Adrenal gland (tissue), 19 donors: ENCODE measurements at places on chromosomes 1 and 21. TPM values are rescaled to one million over a fixed set of nuclear protein-coding genes. Genes with fewer than 3 reads are reported as not detected.

DNA sequence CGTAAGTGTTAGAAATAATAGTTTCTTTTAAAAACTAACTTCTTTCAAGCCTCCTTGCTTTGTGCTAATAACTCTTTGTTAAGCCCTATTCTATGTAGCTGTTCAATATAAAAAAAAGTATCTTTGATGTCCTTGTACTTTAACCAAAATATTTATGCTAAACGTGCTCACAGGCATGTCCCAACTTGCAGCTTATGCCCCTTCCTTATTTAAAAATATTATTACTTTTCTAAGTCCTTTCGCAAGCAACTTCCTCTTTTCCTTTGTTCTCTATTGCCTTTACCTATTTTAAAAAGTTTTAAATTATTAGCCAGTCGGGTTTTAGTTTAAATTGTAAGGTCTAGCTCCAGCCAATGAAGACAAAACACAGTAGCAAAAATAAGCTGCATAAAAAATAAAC is 43.4 kb upstream of the NBPF3 start:
- no peak for DNase-seq

DNA sequence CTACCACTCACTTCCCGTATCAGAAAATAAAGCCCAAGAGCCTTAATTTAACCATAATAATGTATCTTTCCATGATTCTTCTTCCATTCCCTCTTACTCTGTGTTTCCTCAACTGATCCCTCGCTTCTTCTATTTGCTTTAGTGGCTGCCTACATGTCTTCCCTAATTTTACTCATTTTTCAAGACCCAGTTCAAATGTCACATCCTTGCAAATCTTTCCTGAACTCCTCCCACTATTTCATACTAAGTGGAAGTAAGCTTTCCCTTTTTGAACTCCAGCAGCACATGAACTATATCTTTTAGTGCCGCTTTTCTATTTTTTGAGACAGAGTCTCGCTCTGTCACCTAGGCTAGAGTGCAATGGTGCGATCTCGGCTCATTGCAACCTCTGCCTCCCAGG is 3.8 kb upstream of the NFYC start:
- DNase-seq = no peak

DNA sequence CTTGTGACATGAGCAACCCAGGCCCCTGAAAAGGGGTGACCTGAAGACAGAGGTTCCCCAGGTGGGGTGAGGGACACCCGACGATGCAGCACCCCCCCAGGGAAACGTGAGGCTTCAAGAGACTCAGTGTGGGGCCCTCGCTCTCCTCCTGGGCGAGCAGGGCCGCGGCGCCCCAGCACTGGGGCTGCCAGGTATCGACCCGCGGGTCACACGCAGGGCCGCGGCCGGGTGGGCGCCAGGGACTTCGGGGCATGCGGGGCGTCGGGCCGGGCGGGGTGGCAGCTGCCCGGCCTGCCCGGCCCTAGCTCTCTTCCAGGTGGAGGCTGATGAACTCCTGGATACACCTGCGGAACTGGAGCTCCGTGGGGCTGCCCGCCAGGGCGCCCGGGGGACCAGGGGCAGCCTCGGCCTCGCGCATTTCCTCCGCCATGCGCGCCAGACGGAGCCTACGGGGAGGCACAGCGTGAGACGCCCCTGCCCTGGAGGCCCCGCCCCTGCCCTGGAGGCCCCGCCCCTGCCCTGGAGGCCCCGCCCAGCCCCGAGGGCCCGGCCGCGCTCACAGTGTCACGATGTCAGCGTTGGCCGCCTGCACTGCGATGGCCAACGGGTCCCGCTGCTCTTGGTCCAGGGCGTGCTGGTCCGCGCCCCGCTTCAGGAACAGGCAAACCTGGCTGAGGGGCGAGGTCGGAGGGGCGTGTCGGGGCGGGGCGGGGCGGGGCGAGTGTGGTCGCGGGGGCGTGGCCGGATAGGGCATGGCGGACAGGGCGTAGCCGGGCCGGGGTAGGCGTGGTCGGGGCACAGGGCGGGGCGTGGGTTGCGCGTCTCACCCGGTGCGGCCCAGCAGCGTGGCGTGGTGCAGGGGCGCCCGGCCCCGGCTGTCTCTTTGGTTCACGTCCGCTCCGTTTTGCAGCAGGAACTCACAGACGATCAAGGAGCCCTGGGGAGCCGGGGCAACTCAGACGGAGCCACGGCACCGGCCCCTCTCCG is 13.3 kb downstream of the SCNN1D start:
- DNase-seq = no peak

The HES3 gene
- not detected for total RNA-seq

The ATAD3C gene
- total RNA-seq = under 0.01 TPM
